ENCODE measurements at places on chromosomes 13 and 19.

DNA sequence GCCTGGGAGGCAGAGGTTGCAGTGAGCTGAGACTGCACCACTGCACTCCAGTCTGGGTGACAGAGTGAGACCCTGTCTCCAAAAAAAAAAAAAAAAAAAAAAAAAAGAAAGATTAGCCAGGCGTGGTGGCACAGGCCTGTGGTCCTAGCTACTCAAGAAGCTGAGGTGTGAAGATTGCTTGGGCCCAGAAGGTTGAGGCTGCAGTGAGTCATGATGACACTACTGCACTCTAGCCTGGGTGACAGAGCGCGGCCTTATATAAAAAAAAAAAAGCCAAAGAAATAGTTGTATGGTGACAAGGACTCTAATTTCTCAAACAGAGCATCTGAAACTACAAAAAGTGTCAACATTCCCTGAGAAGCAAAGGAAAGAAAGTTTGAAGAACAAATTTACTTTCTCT lies 3.4 kb downstream of the PBX4 start:
- peak; percentile 52 for DNase-seq

- DNase-seq, result peak; percentile 86
Measured at GRCh38 chr19:45677351-45678230, 9.6 kb downstream of the GIPR start.

DNA sequence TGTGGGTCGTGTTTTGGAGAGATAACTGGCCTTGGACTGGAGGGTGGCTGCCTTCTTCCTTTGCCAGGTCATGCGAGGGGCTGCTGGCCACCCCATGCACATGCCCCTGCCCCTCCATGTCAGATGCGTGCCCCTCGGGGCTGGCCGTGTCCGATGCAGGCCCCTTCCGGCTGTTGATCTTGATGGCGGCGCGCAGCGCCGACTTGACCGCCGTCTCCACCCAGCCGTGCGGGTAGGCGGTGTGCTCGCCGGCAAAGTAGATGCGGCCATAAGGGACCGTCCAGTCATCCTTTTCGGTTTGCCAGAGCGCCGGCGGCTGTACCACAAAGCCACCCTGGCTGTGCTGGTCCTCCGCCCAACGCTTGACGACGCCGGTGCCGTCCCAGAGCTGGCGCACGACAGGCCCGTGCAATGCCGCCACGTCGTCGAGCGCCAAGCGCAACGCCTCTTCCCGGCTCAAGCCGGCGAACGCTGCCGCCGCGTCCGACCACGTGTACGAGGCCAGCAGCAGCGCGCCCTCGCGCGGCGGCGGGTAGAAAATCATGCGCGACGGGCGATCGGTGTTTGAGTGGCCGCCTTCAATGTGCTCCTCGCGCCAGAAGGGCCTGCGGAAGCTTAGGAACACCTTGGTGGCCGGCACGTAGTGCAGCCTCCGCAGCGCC lies 6.9 kb downstream of the IL4I1 start:
- DNase-seq, result peak; percentile 52

- DNase-seq, result no peak
Measured at GRCh38 chr19:4922530-4923275, 13.4 kb downstream of the UHRF1 start.

DNA sequence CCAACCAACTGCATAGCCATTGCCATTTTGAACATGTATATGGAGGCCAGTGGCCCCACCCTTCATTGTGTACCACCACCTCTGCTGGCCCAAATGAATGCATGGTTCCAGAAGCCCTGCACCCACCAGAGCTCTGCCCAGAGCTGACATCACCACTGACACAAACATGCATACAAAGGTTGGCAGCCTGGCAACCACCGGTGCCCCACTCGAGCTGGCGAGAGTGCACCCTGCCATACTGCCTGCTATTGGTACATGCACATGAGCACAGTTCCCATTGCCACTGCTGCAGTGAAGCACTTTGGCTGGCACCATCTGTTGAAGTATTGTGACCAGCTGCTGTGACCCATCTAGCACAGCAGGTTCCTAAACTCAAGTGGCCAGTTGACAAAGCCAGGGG lies 1564.9 kb downstream of the OLFM4 start:
- DNase-seq, result no peak

GRCh38 chr13:40932252-40932651 lies 86.9 kb downstream of the ELF1 start:
- no peak for DNase-seq

Data from LoVo (cell line).